ENCODE measurements at places on chromosomes 1 and 21.

DNA sequence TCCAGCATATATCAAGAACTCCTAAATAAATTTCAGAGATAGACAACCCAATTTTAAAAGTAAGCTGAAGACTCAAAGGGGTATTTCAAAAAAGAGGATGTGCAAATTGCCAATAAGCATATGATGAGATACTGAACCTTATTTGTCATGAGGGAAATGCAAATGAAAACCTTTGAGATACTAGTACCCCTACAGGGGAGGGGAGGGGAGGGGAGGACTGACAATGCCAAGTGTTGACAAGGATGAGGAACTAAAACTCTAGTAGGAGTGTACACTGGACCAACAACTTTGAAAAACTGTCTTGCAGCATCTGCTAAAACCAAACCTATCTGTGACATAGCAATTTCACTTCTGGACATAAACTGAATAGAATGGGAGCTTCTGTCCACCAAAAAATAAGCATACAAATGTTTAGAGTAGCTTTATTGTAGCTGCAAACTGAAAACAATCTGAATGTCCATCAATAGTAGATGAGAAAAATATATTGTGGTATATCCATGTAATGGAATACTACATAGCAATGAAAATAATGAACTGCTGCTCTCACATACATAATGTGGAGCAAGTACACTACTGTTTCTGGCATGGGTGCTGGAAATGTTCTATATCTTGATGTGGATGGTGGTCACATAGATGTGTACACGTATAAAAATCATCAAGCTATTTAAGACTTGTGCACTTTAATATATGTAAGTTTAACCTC lies 57.2 kb downstream of the CDK18 start:
- no peak for DNase-seq

DNA sequence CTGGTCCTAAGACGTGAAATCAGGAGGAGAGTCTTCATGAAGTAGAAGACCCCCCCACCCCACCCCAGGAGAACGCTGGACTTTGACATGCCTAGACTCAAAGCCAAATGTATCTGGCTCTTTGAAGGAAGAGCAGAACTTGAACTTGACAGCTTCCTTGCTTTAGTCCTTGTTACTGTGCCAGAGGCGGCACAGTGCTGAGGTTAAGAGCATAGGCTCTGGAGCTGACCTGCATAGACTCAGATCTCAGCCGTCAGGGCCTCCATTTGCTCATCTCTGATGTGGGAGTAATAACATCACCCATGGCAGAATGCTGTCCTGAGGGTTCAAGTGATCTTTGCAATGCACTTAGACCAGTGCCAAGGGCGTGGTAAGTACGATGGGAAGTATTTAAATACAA lies 39.0 kb downstream of the COL6A1 start:
- DNase-seq: no peak

GRCh38 chr1:74853756-74854155 lies 120.8 kb downstream of the TYW3 start:
- no peak for DNase-seq

DNA sequence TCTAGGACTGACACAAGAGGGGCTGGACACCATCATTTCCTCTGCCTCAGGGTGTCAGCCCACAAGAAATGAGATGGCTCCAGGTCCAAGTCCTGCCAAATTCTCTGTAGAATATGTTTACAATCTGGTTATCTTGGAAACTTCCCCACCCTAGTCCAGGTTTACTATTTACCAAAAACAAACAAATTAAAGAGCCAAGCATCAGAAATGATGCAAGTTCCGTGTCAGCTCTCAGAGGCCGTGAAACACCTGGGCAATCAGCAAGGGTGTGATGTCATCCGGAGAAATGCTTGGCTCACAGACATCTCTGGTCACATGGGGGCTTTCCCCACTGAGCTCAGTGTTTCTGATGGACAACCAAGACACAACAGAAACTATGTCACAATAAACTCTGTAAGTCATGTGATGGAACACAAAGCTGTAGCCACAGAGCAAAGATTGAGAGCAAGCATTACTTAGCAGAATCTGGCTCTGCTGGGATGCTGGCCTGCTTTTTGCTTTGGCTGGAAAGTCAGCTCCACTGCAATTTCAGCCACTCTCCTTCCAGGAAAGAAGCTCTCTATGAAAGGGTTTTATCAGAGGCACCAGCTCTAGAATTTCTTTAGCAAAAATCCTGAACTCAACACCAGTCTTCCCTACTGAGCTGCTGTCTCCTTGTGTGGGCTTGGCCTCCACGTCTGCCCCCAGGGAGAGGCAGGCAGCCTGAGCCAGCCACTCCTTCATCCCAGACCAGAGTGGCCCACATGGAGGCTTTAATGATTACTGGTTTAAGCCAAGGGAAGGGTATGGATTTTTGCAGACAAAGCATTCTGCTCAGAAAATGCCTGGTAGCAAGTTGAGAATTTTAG lies 55.9 kb downstream of the NENF start:
- peak; percentile 75 for DNase-seq

DNA sequence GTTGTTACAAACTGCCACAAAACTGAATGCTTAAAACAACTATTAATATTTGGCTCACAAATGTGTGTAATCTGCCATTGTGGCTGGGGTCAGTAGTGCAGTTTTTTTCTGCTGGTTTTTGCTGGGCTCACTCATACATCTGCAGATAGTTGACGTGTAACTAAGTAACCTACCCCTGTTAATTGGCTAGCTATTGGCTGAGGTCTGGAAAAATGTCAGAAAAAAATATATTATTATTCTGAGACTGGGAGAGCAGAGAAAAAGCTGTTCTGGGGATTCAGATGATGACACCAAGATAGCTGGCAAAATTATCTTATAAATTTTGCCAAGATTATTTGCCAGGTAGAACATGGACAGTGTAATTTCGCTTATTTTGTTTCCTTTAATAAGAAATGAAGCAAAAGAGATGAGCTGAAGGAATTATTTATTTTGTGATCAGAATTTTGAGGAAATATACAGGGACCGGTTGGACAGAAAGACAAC lies 616.1 kb upstream of the ADAMTS5 start:
- DNase-seq: no peak

- DNase-seq: no peak
These were observed 125.2 kb upstream of the PTBP2 start for GRCh38 chr1:96596226-96596922.

DNA sequence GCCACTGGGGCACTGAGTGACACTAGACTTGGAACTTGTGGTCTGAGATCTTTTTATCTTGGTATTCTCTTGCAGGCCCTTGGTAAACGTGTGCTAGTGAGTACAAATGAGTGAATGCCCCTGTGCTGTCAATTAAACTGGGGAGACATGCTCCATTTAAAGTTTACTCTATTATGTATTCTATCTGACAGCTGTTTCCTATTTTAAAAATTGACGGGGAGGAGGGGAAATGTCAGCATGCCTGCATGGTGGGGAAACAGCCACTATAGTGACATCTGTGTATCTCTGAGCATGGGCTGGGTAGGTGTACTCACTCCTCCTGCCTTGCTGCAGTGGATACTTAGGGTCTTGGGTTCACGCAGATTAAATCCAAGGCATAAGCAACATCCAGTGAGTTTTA lies 59.0 kb upstream of the IKBKE start:
- DNase-seq: no peak

DNA sequence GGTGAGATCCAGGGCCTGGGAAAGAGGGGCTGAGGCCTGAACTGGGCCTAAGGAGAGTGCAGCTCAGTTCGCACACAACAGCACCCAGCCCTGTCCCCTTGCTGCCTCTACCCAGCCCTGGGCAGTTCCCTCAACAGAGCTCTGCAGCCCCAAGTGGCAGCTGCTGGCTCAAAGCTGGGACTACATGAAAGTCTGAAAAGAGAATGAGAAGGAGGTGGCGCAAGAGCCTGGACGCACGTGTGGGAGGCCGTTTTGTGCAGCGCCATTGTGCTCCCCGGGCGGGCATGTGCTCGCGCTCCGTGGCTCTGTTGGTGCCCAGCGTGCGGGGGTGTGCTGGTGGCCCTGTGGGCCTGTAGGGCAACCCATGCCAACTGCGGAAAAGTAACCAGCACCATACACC lies 10.3 kb downstream of the GPR37L1 start:
- no peak for DNase-seq

DNA sequence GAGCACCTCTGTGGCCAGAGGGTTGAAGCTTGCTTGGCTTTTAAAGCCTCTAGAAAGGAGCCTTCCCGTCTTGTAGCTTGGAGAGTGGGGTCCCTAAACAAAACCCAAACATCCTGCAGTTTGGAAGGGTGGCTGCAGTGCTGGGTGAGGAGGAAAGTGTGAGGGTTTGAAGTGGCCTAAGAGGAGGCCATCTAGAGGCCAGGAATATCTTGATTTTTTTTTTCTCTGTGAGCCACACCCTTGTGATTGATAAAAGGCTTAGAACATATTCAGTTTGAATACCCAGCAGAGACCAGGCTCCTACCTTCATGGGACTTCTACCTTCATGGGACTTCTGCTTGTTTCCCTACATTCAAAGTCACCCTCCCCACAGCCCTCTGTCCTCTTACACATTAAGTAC lies 37.3 kb upstream of the PIGV start:
- DNase-seq: no peak

- DNase-seq: no peak
These were observed 396.6 kb downstream of the NPHP4 start for GRCh38 chr1:5595531-5596170.

Measured in muscle of back (tissue), 13 donors.